ENCODE measurements at places on chromosomes 1 and 21.
A peak's percentile ranks its signal among the peaks of the same experiment; 100 is the strongest.

DNA sequence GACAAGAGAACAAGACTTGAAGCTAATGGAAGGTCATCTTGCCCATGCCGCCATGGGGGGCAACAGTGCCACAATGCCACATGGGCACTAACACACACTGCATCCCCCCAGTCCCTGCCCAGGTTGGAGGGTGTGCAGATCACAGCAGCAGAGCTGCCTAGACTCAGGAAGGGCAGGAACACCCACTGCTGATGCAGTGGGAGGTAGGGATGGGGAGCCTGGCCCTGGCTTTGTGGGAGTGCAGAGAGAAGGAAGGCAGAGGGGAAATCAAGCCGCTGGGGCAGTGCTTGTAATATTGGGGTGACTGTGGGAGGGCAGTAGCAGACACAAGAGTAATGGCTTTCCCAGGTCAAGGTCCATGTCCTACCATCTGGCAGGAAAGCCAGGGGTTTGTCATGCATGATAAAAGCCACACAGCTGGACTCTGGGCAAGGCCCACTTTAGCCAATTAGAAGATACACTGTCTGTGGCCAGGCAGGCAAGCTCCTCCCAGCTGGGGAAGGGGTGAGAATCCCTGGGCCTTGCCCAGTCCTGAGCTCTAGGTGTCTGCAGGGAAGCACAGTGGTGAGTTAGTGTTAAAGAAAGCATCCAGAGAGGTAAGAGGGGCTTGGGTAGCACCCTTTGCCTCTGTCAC lies 25.4 kb upstream of the MEF2D start:
- DNase-seq, result no peak

GRCh38 chr1:48007047-48007446 lies 9.9 kb upstream of the TRABD2B start:
- no peak for DNase-seq

GRCh38 chr1:29718791-29719190 lies 482.5 kb downstream of the PTPRU start:
- no peak for DNase-seq

DNA sequence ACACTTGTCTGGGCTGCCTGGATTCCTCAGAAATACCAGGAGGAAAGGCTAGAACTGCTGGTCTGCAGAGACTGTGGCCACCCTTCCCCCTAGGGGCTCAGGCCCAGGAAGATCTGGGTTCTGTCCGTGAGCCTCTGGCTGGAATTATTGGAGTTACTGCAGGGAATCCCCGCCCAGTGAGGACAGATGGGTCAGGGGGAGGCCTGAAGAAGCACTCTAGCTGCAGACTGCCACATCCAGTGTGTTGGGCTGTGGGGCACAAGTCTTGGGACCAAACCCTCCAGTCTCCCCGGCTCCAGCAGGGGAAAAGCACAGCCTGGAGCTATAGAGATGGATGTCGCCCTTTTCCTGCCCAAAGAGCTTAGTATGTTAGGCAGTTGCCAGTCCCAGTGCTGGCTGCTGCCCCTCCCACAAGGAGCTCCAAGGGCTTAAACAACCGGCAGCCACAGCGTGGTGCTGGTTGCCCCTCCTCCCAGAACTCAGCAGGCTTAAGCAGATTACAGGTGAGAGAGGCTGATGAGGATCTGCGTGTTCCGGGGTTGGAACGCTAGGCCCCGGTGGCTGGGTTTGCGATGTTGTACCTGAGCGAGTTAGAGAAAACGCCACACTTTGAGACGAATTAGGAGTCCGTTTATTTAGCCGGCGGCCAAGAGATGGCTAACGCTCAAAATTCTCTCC lies 255.5 kb upstream of the LRRC7 start:
- no peak for DNase-seq

DNA sequence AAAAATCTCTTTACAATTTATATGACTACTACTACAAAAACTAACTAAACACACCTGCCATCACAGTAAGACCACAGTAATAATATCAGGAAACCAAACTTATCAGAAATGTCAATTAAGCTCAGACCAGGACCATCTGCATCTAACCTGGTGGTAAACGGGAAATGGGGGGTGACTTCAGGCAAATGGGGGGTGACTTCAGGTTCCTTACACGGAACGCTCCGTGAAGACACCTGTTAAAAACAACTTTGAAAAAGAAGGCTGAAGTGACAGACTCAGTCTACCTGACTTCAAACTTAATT lies 15.8 kb downstream of the PRDM15 start:
- DNase-seq, result no peak

GRCh38 chr1:165418195-165418594 lies 26.7 kb downstream of the RXRG start:
- no peak for DNase-seq

GRCh38 chr1:100866041-100866900 lies 28.4 kb downstream of the EXTL2 start:
- DNase-seq, result no peak

GRCh38 chr1:4787551-4787950 lies 133.1 kb downstream of the AJAP1 start:
- DNase-seq, result no peak

DNA sequence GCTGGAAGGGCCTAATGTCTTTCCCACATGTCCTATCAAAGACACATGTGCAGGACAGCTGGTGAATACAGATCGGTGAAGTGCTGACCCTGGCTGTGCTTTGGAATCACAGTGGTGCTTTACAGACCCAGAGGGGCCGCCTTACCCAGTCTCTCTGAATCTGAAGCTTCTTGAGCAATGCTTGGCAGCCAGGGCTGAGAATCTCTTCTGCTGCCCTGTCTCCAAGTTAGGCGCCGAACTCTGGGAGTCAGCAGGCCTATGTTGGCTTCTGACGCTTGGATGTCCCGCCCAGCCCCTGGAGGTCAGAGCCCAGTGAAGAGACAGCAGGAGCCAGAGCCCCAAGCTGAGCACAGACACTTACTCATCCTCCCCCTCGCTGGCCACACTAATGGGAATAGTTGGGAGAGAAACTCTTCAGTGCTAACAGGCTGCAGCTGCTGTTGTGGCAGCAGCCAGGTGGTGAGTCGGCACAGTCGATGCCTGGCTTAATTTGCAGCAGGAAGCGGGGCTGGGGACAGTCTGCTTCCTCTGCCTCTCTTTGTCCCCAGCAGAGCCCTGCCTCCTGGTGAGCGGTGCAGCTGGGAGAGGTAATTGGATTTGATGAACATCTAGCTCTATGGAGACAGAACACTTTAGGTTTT lies 68.1 kb downstream of the URB2 start:
- DNase-seq, result no peak

DNA sequence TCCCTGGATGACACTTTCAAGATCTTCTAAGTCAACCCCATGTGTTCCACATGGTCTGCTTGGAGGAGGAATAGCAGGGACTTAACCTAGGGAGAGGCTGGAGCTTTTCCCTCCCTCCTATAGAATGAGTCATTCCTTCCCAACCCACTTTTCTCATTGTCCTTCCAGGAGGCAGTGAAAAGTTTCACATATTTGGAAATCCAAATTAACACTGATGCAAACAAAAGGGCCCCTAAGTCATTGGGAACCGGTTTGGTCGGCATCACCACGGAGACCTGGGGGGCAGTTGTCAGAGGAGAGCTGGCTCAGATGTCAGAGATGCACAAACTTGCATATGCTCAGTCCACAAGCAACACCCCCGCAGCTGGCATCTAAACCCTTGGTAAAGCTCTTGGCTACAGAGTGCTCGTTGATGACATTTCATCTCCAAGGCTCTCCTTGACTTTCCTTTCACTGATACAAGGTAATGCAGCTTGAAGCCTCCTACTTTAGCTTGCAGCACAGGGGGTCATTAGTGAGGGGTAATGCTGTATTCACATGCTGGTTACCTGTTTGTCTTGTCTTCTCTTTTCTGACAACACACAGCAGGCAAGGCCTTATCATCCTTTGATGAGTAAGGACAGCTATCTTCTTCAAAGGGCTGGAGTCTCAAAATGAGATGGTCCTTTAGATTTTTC lies 12.3 kb upstream of the LRRC8D start:
- no peak for DNase-seq

DNA sequence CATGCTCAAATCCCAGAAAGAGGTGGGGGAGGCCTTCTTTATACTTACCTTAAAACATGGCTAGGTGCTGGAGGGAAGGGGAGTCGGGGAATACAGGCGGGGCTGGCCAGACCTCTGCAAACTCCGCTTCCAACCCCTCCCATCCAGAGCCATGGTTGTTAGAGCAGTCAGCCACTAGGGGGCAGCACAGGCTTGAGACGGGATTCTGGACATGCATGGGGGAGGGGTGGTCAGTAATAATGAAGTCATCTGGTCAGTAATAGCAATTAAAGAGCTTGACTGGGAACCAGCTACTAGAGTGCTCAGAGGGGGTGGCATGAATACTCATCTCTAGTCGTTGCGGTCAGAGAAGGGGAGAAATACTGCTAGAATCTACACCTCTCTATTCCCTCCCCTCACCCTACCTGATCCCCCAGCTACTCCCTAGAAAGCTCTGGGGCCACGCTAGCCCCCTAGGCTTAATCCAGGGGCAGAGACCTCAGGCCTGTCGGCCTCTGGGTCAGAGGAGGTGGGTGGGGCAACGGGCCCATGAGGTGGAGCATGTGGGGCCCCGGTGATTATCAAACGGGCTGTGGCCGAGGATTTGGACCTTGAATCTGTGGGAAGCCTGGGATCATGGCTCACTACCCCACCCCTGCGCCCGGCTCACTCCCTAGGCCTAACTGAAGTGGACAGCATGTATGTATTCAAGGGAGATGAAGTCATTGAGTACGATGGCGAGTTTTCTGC lies 2.9 kb downstream of the CASQ1 start:
- DNase-seq, result peak; percentile 70

DNA sequence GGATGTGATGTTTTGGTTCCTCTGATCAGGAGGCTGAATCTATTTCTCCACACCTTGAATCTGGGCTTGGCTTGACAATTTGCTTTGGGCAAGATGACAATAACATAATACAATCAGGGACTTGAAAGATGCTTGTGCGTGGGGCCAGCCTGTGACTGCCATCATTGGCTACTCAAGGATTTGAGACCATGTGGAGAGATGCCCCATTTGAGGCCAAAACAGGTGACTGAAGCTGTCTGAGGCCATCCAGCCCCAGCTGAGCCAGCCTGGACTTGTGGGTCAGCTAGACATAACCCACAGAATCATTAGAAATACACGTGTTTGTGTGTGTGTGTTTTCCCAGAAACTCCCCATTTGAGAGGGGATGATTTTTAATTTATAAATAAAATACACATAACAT lies 421.5 kb downstream of the PTPRU start:
- no peak for DNase-seq

DNA sequence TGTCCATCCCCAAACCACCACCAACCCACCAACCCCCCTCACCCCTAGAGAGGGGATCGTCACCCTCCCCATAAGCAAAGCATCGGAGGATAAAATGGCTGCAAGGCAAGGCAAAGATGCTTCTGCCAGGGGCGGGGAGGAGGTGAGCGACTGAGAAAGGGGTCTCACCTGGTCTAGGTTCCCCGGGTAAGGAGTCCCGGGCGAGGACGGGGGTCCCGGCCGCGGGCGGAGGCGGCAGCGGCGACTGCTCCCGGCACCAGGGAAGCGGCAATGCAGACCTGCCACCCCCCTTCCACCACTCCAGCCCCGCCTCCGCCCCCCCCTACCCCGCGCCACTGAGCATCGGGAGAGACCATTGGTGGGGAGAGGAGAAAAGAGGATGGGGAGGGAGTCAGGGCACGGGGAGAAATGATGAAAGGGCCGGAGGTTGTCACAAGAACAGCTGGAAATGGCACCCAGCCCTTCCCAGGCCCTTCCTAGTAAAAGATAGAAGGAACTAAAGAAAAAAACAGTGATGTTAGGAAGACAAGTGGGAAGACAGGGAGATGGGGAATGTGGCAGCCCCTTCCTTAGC lies at the start of gene SV2A:
Gene SV2A (minus strand): TSS at position 274 of the 574 bp plus-strand sequence. CDS start 4,004 bp downstream, outside the sequence.
- DNase-seq, result peak; percentile 60

- DNase-seq, result no peak
Measured at GRCh38 chr21:34113842-34114241, 40.5 kb downstream of the MRPS6 start.

- no peak for DNase-seq
Measured at GRCh38 chr1:93993731-93994130, 84.5 kb upstream of the GCLM start.

GRCh38 chr1:21913258-21913657 lies 23.9 kb downstream of the HSPG2 start:
- DNase-seq, result no peak

- no peak for DNase-seq
Measured at GRCh38 chr1:34479731-34480130, 275.1 kb upstream of the GJB5 start.

- no peak for DNase-seq
Measured at GRCh38 chr1:44672254-44672955, 1.9 kb downstream of the TMEM53 start.

DNA sequence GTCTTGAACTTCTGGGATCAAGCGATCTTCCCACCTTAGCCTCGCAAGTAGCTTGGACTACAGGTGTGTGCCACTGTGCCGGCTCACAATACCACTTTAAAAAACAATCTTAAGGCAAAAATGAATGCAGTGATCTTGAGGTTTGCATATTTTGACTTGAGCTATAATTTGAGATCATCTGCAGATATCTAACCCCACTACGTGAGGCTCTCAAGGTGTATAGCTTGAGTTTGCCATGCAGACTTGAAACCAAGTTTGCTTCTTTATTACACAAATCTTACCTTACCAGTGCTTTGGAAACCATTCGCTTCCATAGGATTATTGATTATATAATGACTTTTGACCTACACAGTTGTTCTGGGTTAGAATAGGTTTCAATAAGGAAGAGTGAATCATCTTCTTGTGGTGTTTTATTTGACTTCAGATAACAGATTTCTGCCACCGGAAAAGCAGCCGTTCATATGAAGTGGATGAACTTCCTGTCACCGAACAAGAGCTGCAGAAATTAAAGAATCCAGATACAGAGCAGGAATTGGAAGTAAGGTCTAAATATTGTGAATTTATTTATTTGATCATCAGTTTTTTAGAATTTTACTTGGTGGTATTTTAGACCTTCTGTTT lies 155.1 kb downstream of the VPS13D start:
- no peak for DNase-seq

DNA sequence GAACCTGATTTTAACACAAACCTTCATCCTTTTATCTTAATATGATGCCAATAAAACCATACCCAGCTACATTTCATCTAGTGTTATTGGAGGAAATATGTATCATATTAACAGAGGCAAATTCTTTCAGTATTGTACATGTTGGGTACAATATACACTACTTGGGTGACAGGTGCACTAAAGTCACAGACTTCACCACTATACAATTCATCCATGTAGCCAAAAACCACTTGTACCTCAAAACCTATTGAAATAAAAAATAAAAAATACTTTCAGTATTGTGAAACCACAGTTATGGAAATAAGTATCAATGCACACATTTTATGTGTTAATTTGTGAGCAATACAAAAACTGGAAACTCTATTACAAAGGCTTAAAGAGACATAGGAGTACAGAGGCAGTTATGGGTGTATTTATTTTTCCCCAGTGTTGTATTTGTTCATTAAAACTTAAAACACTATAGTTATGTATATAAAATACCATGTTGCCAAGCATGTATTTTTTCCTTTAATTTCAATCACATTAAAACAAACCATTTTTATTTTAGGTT lies 25.1 kb upstream of the GPR88 start:
- no peak for DNase-seq

GRCh38 chr1:171940368-171940767 lies 99.1 kb downstream of the DNM3 start:
- DNase-seq, result no peak

- no peak for DNase-seq
Measured at GRCh38 chr1:239840790-239841189, 250.9 kb upstream of the FMN2 start.

- DNase-seq, result no peak
Measured at GRCh38 chr1:82441402-82441801, 640.7 kb downstream of the ADGRL2 start.

GRCh38 chr1:238223076-238223640 lies 332.4 kb upstream of the ZP4 start:
- no peak for DNase-seq
